ENCODE measurements at places on chromosomes 3 and 15.

DNA sequence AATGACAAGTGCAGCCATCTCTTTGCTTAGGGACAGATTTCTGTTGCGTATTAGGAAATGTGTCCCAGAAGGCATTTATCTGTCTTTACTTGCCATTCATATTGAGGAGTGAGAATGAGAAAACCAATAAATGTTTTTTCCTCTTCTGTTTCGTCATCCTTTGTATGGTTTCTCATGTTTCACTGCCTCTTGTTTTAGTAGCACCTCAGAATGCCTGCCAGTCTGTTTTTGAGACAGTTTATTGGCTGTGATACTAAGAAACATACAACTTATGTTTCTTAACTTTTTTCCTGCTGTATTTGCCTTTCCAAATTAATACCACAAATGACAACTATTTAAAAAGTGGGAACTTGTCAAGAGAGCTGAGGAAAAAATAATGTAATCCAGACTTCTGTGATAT, 390.2 kb upstream of the GOLIM4 start:
- DNase-seq, result no peak

DNA sequence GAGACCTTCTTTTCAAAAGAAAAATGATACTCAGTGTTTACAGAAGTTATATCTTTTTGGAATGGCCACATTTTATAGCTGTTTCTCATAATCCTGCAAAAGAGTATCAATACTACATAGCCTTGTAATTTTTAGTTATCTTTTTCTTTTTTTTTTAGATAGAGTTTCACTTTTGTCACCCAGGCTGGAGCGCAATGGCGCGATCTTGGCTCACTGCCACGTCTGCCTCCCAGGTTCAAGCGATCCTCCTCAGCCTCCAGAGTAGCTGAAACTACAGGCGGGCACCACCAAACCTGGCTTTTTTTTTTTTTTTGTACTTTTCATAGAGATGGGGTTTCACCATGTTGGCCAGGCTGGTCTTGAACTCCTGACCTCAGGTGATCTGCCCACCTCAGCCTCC, 53.6 kb downstream of the ANKRD28 start:
- no peak for DNase-seq

GRCh38 chr15:58438956-58439355, 7.2 kb downstream of the LIPC start:
- no peak for DNase-seq

DNA sequence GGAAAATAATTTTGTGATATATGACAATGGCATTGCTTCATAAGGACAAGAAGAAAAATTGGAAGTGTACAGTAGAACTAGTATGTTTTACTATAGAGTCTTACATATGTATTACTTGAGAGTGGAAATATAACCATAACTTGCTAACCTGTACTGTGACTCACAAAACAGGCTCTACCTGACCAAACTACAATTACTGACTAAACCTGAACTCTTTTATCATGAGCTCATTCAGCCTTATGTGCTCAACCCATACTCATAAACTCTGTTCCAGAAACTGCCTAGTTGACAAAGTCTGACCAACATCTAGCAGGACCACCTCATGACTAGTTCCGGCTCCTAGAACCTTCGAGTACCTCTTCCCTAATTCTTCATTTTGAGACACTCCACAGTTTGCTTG, 6.3 kb downstream of the CDIN1 start:
- DNase-seq, result no peak

DNA sequence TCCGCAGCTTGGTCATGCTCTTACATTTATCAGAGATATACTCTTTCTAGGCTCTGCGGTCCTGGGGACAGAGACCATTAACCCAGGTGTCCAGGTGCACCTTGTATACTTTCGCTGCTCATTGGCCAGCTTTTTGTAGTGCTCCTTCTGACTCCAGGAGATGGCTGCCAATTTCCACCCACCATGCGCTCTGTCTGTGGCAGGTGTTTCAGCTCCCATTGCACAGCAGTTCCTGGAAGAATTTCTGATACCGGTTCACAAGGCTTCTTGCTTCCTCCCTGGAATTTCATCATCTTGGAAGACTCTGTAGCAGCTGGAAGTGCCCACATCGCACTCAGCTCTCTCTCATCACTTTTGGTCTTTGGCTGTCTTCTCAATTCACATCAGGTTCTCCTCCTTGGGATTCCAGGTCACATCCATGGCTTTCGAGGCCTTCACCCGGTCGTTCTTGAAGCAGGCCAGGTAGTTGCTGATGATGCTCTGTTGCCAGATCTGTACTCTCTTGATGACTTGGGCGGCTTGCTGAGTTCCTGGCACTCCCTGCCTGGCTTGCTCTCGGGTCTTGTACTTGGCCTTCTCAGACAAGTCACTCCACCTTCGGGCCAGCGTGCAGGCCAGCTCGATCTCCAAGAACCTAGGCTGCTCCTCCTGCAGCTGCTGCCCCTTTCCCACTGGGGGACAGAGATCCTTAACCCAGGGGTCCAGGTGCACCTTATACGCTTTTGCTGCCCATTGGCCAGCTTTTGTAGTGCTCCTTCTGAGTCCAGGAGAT, 41.1 kb upstream of the ARL8B start:
- DNase-seq, result no peak

DNA sequence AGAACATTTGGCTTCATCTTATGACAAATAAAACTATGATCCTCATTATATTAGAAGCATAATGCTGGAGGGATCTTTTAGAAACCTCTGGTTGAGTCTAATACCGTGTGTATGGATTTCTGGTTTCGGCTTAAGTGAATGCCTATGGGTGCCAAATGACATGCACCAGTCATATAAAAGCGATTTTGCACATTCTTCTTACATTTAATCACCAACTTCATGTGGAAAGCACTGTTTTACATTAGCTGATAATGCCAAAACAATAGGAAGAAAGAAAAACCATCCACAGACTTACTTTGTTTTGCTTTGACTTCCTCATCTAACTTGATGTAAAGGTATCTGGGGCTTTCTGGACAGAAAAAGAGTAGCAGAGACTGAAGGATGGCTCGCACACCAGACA, 20.9 kb downstream of the SLC2A2 start:
- no peak for DNase-seq

DNA sequence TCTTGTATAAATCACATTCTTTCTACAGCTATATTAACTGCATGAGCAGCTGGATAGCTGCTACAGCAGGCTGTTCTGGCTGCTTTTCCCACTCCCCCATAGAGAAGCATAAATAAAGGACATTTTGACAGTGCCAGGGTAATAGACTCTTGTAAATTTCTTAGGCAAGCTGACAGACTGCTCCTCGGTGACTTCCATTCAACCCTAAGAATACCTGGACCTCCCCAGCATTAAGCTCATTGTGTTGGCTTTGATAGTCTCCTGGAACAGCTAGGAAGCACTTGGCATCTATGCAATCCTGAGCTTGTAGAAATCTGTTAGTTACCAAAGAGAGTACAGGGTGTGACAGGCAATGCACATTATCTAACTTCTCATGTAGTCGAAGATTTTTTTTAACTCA, 475.4 kb downstream of the AGBL1 start:
- no peak for DNase-seq

DNA sequence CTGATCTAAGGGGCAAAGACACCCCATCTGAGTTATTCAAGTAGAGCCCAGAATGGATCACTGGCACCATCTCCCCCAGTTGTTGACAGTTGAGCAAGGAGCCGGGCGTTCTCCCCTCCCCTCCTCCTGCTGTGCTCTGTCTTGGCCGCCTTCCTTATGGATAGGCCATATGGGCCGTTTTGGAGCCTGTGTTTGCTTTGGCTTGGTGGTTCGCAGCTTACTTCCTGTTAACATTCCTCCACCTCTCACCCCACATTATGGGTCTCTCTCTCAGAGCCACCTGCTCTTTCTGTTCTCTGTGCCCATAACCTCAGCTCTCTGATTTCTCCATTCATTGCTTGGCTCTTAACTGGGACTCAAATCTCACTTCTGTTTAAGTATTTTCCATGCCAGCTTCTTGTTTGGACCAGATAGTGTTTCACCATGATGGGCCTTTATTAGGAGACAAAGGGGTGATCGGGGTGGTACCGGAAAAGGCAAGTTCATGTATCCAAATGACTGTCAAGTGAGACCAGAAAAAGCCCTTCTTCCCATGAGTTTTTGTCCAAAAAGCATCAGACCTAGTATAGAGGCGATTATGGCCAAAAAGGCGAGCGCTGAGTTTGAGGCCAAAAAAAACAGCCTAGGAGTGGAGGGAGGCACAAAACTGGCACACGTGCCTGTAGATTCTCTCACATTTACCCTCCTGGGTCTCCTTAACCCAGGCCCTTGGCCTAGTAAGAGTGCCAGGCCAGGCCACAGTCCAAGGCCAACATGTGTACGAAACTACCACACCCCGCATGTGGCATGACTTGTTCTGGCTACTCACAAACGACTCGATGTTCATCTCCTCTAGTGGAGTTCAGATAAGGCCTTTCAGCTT, 62.6 kb downstream of the DUT start:
- no peak for DNase-seq

- no peak for DNase-seq
Measured at GRCh38 chr15:96359616-96360521, 29.4 kb downstream of the NR2F2 start.

- DNase-seq, result peak; percentile 55
Measured at GRCh38 chr15:43776718-43777266, at the start of gene ELL3. TSS of gene ELL3 (minus strand) at chr15:43776966. CDS start at chr15:43776901, 65 bp downstream.

DNA sequence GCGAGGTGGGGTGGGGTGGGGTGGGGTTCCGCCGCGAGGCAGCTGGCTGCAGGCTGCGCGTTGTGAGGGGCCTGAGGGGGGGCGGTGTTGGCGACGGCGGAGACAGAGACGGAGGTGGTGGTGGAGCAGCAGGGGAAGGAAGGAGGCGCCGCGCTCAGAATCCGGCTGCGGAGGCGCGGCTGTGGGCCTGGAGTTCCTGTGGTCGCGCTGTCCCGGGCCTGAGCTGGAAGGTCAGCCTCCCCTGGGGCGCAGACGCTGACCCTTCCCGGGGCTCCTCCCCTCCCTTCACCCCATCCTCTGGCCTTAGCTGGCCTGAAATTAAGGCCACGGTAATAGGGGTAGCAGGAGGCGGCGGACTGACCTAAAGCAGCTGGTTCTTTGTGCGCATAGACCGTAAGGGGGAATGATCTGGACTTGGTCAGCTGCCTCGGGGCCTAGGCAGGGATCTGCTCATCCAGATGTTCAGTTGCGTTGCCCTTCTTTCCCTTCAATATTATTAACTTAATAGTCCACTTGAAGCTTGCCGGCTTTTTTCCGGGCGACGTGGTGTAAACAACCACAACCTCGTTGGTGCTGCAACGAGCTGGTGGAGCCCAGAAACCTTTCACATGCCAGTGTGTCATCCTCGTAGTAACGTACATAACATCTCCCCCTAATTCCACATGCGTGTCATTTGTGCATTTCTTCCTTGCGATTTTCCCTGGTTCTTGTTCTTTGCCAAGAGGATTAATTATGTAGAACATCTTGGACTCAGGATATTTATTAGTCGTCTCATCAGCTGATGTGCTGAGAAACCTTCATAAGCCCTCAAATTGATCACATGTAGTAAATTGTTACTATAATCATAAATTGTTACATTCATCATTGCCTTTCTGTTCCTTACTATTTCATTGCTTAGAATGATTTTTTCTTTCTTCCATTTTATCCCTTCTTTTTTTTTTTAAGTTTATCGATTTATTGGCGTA, 626 bp downstream of the SEC62 start:
- peak; percentile 2 for DNase-seq

- no peak for DNase-seq
Measured at GRCh38 chr3:16240229-16241023, 24.3 kb downstream of the DPH3 start.
